ENCODE measurements at places on chromosomes 7 and 10. TPM values are rescaled to one million over a fixed set of nuclear protein-coding genes. Genes with fewer than 3 reads are reported as not detected.

The NOS3 gene
- 0.82 TPM for total RNA-seq

The FAM25G gene
- not detected for total RNA-seq

The CTBP2 gene
- total RNA-seq = 32.6 TPM

The SPACDR gene
- not detected for total RNA-seq

The PPP1R3C gene
- total RNA-seq = 37.9 TPM

The AMPH gene
- total RNA-seq = 31.0 TPM

The SPDYE9 gene
- total RNA-seq = under 0.01 TPM

The ZNF425 gene
- total RNA-seq = 6.9 TPM

The CXCL12 gene
- 13.9 TPM for total RNA-seq

The PPP1R9A gene
- 93.3 TPM for total RNA-seq

The TMEM270 gene
- total RNA-seq = not detected

The CFAP46 gene
- 2.0 TPM for total RNA-seq

The CALCR gene
- under 0.01 TPM for total RNA-seq

The ZP3 gene
- 1.2 TPM for total RNA-seq

The LOXL4 gene
- not detected for total RNA-seq

The RBP3 gene
- not detected for total RNA-seq

The ENO4 gene
- 1.2 TPM for total RNA-seq

The ENTPD1 gene
- 6.9 TPM for total RNA-seq

The ARHGEF35 gene
- total RNA-seq = 0.82 TPM

The POLR2J2 gene
- 1.2 TPM for total RNA-seq

The ZNF239 gene
- 27.3 TPM for total RNA-seq

The GBX1 gene
- 0.41 TPM for total RNA-seq

The LARP4B gene
- 29.3 TPM for total RNA-seq

All from frontal cortex (tissue), 4 donors.